Caki2 (cell line): ENCODE measurements at places on chromosomes 2 and 18. TPM values are rescaled to one million over a fixed set of nuclear protein-coding genes. Genes with fewer than 3 reads are reported as not detected.

GRCh38 chr18:11419338-11419737 lies 190.1 kb upstream of the SLC35G4 start:
- DNase-seq = no peak

GRCh38 chr18:6920099-6920955 lies 190.8 kb downstream of the ARHGAP28 start:
- DNase-seq = peak; percentile 40

DNA sequence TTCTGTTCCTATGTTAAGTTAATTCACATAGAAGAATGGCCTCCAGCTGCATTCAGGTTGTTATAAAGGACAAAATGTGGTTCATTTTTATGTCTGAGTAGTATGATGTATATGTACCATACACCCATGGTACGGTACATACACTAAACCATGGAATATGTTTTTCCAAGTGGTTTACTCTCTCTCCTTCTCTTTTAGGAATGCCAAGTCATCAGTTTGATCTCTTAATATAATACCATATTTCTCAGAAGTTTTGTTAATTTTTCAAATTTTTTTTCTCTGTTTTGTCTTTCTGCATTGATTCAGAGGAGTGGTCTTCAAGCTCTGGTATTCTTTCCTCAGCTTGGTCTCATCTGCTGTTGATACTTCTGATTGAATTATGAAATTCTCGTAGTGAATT lies 230.9 kb downstream of the DSEL start:
- DNase-seq = no peak

DNA sequence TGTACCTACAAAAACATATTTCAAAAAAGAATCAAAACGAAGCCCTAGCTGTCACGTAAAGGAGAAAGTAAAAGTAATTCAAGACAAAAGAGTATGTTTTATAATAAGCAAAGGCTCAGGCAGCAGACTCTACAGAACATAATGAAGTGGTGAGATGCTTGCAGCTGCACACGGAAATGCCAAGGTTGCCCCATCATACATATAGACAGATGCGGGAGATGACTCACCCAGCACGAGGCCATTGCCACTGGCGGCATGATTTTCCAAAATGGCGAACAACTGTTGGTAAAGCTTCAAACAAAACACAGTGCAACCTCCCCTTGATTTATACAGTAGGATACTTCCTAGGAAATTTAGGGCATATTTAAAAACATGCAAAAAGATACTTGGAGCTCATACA lies 26.0 kb upstream of the C1QL2 start:
- no peak for DNase-seq

GRCh38 chr18:10477863-10478260 lies 23.4 kb downstream of the APCDD1 start:
- no peak for DNase-seq

The SP5 gene
- total RNA-seq = 0.26 and 1.8 TPM in 2 replicates

The C2orf66 gene
- total RNA-seq = not detected in 2 replicates
